CD4-positive, alpha-beta T cell treated with Interleukin-15 for 4 hours (primary cell): ENCODE measurements at places on chromosomes 11 and 22.
A peak's percentile ranks its signal among the peaks of the same experiment; 100 is the strongest.

DNA sequence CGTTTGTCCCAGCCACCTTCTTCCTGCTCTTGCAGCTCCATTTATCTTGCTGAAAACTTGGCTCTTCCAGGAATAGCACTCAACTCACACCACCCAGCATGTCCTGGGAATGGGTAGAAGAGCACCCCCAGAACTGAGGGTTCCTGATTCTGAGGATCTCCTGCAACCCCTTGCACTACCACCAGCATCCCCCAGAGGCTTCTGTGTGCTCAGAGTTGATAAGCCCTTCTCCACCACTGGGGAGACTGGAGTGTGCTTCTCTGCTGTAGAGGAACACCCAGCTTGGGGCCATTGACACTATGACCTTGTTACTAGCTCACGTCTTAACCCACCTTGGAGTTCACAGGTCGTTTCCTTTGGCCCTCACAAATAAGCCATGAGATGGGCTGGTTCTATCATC, 121.0 kb downstream of the GRIK4 start:
- no peak for DNase-seq

DNA sequence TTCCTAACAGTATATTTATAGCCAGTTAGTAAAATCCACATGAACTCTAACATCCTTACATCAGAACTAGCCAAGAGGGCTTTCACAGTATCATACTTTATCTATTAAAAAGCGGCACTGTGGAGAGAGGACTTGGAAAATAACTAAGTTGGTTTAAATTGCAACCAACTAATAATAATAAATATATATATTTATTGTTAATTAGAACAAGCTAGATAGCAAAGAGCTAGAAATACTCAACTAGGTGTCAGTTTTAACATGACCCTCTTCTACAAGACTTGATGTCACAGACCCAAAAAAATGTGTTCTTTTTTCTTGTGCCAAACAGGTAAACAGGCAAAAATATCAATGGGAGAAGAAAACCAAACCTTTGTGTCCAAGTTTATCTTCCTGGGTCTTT, at the start of gene OR2D3:
Gene OR2D3 (plus strand): TSS at position 301 of the 400 bp plus-strand sequence. CDS start 0 bp downstream, at position 301.
- no peak for DNase-seq

GRCh38 chr22:50178871-50179869, 6.5 kb upstream of the TRABD start:
- DNase-seq: no peak

GRCh38 chr22:44071781-44072326, 47.8 kb downstream of the PARVB start:
- DNase-seq: no peak

DNA sequence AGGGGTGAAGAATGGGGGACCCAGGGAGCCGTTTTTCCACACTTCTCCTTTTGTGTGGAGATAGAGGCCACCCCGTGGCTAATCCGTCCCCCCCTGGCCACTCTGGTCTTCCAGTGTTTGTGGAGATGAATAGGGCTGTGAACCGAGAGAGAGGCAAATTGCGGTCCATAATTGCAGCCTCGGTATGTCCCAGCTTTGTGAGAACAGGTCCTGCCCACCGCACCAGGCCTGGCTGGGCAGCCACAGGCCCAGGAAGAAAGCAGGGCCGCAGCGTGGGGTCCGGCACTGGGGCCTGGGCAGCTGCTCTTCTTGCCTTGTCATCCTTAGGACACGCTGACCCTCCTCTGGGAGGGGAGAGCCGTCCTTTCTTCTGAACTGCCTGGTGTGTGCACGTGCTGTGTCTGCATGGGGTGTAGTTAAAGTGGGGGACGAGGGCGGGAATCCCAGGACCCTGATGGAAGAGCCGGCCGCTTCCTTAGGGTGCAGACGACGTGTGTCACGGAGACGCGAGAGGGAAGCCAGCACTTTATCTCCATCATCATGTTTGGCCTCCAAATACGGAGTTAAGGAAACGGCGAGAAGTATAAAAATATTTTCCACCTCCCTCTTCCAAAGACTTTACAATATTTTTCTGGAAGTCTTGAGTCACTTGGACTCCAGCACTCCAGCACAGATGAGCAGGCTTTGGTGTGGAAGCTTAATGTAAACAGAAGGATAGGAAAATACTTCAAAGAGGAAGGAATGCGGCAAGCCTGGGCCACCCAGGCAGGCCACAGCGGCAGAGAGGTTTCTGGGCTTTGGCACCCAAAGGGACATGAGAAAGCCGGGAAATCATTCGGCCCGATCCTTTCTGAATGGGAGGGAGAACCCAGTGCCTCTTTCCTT, 1248.4 kb downstream of the BRD1 start:
- no peak for DNase-seq

DNA sequence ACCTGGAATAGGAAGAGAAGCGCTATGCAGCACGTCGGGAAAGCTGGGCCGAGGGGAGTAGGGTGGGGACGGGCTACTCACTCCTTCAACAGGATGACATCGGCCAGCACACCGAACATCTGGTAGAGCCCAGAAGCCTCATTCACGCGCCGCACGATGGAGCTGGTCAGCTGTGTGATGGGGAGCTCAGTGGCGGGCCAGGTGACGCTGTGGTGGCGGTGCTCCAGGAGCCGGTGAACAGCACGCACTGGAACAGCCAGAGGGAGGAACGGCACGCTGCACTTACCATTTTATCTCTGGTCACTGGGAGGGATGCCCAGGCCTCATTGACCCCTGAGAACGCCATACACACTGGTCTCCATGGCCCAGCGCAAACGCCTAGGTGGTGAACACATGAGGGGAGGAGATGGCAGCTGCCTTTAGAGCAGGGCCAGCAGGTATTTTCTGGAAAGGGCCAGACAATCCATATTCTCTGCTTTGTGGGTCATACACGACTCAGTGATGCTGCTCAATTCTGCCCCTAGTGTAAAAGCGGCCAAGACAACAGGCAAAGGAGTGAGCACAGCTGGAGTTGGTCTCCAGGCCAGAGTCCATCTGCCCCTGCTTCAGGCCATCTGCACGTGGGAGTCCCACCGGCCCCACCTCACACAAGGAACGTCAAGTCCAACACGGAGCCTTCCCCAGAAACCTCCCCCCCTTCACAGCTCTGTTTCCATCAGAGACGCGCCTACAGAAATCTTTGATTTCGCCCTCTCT, 8.8 kb downstream of the FOXRED2 start:
- no peak for DNase-seq

DNA sequence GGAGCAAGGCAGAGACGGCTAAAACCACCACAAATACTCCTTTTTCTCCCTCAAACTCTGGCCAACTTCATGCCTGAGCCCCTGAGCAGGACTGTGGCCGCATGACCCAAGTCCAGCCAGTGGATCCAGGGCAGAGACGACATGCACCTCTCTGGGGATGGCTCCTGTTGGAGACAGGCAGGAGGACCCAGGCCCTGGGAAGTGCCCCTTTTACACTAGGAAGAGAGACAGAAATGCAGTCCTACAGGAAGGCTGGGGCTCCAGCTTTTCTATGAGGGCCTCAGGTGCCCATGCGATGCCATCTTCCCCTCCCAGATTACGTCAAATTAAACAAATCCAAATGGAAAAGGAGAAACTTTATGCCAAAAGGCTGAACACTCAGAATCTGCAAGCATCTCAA, 498.0 kb downstream of the BRD1 start:
- no peak for DNase-seq

DNA sequence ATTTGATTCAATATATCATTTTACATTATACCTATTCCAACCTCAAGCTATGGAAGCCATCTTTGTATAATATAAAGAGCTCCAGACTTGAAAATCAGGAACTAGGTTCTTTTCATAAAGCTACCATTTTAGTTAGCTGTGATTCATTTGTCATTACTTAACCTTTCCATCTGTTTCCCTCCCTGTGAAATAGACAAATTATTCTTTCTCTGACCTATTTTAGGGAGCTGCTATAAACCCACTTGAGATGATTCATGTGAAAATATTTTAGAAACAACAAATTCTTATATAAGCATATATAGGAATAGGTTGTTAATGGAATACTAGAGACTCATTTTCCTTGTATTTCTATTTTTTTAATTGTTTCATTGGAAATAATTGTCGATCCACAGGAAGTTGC, 1012.1 kb downstream of the OPCML start:
- DNase-seq: no peak

DNA sequence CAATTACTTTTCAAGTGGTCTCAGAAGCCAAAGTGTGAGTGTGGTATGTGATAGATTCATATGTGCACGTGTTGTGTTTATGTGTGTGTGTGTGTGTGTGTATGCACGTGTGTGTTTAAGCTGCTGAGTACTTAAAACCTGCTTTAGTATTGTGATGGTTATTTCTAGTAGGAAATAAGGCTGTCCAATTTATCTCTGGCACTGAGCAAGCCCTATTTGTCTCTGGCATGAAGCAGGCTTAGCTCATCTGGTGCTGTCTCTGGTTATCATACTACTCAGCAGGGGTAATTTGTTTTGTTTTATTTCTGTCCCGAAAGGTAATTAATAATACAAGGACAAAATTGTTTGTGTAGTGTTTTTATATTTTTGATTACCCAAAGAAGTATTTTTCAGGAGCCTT, 333.7 kb downstream of the FAT3 start:
- DNase-seq: no peak

DNA sequence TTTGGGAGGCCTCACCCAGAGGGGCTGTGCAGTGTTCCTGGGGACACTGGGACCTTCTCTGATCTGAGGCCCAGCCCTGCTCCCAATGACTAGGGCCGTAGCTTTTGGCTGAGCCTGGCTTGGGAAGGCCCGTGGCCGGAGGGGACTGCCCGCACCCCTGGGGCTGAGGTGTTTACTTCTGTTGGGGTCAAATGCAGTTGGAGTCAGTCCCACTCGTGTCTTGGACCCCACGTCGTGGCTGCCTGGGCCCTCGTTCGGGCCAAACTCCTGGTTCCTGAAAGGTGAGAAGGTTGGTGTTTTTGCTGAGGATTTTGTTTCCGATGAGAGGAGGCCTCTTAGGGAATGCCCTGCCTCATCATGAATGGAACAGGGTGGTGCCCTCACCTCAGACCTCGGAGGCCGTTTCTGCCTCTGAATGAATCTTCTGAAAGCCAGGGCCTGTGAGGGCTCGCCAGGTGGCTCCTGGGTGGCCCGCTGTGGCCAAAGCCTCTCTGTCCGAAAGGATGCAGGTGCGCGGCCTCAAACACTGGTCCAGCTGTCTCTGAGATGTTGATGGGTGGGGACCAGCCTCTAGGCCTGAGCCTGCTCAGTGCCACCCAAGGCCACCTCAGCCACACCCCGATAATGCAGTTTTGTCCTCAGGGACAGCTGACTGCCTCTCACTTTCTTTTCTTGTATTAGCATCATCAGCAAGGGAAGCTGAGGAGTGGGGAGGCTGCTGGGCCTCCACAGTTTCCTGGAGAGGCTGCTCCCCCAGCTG, 40.3 kb upstream of the A4GALT start:
- DNase-seq: no peak

DNA sequence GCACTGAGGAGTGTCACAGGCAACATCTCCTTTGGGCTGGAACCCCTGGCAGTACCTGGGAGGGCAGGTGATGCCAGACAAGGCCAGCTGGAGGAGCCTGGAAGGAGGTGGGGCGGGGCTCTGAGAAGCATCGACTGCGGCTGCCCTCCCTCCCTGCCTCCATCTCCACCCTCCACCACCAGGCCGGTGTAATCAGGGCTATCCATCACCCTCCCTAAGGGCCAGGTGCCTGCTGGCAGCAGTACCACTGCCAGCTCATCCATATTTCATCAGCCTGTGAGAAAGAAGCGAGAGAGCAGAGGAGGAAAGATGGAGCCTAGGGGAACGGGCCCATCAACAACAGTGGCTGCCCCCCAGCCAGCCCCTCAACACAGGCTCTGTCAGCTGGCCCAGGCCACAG, 51.4 kb upstream of the RASD2 start:
- no peak for DNase-seq

DNA sequence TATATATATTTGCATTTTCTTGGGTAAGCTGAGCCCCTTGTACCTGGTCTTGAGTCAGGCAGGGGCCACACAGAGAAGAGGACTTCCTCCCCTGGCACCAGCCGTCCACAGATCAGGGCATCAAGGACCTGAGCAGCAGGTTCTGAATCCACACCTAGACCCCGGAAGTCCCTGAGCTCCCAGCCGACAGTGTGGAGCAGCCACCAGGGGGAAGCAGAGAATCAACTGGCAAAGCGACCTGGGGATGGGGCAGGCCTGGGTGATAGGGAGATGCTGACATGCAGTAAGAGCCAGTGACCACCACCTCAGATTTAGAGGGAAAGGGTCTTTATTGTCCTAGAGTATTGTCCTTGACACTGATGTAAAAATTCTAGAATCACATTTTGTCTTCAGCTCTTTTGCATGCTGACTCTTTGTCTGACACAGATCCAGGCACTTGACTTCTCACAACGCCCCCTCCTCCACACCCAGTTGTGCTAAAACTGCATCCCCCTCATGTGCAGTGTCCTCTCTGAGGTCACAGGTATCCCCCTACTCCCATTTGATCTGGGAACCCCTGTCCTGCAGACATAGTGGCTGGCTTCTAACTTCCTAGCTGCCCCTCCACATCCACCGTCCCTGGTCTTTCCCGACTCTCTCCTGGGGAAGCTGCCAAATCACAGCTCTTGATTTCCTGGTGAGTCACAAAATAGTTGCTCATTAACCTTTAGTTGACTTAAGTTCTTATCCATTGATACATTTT, 109.3 kb downstream of the GGTLC2 start:
- DNase-seq: peak; percentile 85

GRCh38 chr11:118902336-118903203, 18.9 kb downstream of the CXCR5 start:
- no peak for DNase-seq
